ENCODE measurements at places on chromosomes 1 and 21. TPM values are rescaled to one million over a fixed set of nuclear protein-coding genes. Genes with fewer than 3 reads are reported as not detected.

DNA sequence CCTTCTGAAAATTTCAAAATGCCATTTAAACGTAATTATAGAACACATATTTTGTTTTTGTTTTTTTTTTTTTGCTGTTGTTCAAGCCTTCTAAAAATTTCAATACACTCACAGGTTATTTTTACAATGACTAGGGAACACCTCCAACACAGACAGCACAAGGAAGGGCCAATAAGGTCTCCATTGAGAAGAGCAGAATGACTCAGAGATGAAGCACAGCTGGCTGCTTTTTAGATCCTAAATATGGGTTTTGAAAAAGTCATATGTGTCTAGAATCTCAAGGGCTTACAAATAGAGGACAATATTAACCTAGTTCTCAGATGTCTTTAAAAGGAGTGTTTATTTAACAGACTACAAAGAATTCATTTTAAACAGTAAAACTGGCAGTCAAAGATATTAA lies 104.6 kb downstream of the NEGR1 start:
- no peak for DNase-seq

DNA sequence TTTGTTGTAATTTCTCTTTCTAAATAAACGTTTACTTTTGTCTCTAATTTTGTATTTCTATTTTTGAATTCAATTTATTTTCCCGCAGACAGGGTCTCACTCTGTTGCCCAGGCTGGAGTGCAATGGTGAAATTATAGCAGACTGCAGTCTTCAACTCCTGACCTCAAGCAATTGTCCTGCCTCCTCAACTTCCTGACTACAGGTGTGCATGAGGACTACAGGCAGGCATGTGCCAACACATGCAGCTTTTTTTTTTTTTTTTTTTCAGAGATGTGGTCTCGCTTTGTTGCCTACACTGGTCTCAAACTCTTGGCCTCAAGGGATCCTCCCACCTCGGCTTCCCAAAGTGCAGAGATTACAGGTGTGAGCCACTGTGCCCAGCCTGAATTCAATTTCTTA lies 36.7 kb upstream of the IL20 start:
- no peak for DNase-seq

DNA sequence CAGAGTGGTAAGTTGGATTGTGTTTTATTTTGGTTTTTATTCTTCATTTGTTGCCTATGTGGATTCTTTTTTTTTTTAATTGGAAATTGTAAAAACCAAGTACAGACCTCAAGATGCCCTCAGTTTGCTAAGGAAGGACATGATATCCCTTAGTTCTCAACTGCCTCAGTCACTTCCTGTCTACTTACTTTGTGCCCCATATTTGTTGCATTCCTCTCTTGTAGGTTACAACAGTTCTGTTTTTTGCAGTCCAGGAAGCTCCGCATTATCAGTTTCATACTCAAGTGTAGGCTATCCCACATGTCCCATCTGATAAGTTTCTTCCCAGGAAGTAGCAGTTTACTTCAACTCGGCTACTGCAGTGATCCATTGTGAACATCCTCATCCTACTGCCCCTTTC lies 82.0 kb downstream of the RPAP2 start:
- DNase-seq: no peak

DNA sequence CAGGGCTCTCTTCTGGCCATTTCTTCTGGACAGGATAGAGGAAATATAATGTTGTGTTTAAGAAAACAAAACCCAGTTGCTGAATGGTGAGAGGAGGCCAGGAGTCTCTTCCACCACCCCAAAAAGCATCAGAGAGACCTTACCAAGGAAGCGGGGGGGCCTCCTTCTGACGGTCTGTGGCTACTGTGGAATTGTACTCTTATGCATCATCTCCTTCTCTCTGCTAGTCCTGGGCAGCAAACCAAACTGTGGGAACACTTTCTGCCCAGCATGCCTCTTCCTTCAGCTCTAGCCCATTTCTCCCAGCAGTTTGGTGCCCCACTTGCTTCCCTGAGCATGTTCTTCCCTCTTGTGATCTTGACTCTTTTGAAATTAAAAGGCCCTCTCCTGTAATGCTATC lies 157.7 kb downstream of the HHIPL2 start:
- DNase-seq: no peak

- no peak for DNase-seq
Observed at GRCh38 chr1:173241528-173242347, 34.6 kb upstream of the TNFSF4 start.

DNA sequence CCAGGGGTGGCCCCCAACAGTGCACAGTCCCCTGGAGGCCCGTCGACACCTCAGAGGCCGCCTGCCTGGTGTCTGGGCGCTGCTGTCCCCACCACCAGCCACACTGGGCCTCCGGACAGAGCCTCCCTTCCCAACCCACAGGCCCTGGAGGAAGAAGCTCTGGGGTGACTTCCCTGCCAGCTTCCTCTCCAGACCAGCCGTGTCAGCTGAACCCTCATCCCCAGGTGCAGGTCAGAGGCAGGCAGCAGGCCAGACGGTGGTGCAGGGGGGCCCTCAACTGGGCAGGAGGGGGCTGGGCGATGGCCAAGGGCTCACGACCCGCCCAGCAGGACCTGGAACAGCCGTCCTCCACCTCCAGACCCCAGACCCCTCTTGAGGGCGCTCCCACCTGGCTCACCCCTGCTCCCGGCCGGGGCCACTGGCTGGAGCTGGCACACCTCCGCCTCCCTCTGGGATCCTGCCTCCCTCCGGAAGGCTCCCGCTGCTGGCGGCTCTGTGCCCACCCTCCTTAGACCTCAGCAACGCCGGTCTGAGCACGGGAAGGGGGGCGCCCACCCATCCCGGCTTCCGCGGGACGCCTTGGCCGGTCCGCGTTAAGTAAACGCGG lies 520 bp downstream of the TNFRSF18 start:
- no peak for DNase-seq

Gene DDX20
- polyA plus RNA-seq: 10.6 TPM

Gene DHX9
- 129 TPM for polyA plus RNA-seq

Gene MIS18A
- 10.8 TPM for polyA plus RNA-seq

Gene OLFML3
- polyA plus RNA-seq: 187 TPM

Gene RSRP1
- polyA plus RNA-seq: 40.3 TPM

Gene COL6A2
- 464 TPM for polyA plus RNA-seq

Gene FLVCR1
- 4.1 TPM for polyA plus RNA-seq

Gene ABCB10
- polyA plus RNA-seq: 18.8 TPM

Gene DPT
- polyA plus RNA-seq: 113 TPM
